ENCODE measurements at places on chromosomes 16 and 17.

DNA sequence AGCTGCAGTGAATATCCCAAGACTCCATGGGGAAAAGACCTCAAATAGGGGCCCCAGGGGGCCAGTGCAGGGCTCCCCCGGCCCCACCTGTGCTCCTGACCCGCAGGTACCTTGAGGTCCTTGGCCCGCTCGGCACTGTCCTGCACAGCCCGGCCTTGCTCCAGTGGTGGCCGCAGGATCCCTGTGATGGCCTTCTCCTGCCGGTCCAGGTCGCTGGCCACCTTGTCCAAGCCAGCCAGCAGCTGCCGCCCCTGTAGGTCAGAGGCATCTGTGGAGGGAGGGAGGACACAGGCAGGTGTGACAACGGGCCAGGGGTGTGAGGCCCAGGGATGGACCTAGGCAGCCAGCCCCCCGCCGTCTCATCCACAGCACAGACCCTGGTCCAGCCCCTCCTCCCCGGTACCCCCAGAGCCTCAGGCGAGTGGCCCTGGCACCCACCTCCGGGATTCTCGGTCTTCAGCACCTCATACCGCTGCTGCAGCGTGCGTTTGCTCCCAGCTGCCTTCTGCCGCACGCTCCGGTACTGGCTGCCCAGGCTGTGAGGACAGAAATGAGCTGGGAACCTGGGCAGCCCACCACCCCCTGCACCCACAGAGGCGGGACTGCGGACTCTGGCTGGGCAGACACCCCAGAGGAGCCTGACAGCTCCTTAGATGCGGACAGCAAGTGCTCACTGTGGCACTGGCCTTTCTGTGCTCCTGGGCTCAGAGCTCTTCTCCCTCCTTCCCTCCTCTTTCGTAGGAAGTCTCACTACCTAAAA is 43.7 kb downstream of the PPL start:
- no peak for DNase-seq

DNA sequence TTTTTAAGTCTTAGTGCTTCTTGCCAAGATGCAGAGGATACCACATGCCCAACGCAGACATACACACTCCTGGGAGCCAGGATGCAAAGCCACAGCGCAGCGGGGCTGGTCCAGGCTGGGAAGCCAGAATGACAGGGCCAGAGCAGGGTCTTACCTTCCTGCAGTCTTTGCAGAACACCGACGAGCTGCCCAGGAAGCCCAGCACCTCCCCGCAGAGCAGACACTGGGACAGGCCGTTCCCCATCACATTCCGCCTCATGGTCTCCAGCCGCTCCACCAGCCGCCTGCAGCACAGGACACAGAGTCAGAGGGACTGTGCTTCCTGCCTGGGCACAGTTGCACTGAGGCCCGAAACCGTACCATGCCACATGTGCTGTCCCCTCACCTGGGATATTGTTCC is 33.3 kb downstream of the RPH3AL start:
- no peak for DNase-seq

DNA sequence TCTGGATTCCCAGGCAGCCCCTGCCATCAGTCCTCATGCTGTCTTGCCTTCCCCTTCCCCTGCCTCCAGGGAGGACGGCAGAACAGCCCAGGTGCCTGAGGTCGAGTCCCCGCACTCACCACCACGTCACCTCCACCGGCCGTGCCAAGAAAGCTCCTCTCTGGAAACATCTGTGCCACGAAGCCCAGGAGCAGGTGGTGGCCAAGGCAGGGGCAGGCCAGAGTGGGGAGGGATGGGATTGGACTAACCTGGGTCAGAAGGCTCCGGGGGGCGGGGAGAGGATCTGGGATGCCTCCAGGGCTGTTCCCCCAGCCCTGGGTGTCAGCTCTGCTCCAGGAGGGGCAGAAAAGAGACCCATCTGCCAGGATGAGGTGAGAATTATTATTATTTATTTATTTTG is 7.4 kb upstream of the DPEP1 start:
- DNase-seq = no peak

DNA sequence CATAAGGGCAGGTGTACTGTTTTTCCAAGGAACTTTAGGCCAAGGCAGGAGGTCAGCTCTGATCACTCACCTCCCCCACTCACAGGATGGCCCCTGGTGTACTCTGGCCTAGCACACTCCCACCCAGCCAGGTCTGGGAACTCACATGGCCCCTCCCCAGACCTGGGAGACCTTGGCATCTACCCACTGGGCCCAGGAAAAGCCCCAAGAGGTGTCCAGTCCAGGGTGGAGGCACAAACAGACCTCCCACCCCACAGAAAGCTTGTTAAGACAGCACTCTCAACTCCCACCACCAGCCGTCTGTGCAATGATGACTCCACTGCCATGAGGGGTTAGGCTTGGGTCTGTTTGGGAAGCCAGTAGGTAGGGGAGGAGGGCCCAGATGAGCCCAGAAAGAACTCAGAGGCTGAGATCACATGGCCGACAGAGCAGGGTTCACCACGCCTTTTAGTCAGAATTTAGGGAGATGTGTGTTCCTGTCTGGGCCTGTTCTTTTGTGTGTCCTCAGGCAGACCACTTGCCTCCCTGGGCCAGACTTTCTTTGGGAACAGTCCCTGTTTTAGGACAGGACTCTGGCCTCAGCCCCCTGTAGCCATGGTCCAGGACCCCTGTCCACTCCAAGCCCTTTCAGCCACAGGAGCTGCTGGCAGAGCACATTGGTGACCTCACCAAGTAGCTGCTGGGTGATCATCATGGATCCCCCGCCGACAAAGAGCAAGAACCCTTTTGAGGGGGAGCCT is 12.1 kb upstream of the CBFB start:
- no peak for DNase-seq

DNA sequence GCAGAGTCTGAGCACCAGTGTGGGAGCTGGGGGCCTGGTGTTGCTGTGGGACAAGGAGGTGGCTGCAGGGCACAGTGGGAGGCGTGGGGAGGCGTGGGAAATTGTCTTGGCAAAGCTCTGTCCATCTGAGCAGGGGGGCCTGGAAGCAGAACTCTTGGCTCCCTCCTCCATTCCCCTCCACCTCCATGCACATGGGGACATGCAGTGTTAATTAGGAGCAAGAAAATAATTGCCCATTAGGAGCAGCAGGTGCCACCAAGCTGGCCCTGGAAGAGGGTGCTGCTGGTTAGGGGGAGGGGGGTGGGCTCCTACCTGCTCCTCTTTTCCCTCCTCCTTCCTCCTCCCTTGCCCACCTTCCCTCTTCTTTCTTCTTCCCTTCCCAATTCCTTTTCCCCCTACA is 4.5 kb downstream of the TTYH2 start:
- DNase-seq = no peak

DNA sequence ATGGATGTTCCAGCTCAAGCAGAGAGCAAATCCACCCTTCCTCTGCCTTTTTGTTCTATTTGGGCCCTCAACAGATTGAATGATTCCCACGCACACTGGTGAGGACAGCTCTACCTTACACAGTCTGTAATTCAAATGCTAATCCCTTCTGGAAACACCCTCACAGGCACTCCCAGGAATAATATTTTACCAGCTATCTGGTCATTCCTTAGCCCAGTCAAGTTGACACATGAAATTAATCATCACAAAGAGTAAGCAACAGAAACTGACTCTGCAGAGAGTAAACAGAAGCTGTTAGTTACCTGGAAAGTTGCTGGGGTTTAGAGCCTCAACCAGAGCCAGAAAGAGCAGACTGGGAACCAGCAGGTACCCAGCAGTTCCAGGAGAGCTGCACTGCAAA is 75.5 kb upstream of the MMP2 start:
- DNase-seq = no peak

DNA sequence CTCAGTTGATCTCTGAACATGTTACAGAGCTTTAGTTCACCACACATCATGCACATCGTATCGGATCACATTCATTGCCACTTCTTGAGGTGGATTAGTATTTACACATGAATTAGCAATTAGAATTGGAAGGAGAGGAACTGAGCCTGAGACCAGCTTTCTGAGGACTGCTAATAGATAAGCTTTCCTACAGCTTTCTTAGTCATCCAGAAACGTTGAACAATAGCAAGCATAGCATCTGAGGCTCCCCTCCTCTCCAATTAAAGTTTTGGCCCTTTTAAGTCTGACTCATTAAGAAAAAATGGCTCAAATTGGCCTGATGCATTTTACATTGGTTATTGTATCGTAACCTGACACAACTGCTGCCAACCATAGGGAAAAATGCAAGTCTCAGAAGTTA is 1130.4 kb downstream of the CDH8 start:
- no peak for DNase-seq

DNA sequence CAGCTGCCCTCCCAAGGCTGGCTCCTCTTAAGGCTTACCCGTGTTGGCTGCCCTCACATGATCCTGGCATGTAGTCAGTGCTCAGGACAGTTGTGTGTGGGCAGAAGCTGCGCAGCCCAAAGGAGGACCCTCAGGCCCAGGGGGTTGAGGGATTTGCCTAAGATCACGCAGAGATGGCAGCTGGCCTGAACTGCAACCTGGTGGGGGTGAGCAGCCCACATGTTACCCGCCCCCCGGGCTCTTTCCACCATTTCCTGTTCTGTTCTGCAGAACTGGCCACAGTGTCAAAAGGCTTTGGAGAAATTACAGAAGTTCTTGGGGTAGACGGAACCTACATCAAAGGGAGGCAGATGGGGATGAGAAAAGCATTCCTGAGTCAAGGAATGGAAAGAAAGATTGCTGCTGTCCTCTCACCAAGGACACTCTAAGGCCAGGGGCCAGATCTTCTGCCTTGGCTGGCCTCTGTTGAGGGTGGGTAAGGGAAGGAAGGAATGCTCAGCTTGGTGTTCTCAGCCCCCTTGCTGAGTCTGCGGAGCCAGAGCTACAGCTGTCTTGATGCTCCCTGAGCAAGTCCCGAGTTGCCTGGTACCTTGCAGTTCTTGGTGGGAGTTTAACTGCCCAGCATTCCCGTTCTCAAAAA is 53.0 kb downstream of the EPN2 start:
- no peak for DNase-seq

DNA sequence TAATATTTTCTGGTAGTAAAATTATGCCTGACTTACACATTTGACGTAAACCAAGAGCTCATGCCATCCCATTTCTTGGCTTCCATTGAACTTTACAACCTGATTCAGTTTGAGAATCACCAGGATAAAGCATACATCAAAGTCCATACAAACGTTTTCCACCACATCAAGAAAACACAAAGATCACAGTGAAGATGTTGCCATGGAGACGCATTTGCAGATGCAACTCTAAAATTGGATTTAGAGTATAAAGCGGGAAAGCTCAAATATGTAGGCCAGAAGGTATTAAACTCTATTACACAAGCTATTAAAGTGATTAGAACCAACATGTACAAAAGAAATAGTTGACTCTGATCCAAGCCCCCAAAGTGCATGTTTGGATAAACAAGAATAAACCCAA is 10.4 kb downstream of the C16orf46 start:
- DNase-seq = no peak

GRCh38 chr17:68777243-68777855 is 176.2 kb upstream of the FAM20A start:
- peak; percentile 70 for DNase-seq

DNA sequence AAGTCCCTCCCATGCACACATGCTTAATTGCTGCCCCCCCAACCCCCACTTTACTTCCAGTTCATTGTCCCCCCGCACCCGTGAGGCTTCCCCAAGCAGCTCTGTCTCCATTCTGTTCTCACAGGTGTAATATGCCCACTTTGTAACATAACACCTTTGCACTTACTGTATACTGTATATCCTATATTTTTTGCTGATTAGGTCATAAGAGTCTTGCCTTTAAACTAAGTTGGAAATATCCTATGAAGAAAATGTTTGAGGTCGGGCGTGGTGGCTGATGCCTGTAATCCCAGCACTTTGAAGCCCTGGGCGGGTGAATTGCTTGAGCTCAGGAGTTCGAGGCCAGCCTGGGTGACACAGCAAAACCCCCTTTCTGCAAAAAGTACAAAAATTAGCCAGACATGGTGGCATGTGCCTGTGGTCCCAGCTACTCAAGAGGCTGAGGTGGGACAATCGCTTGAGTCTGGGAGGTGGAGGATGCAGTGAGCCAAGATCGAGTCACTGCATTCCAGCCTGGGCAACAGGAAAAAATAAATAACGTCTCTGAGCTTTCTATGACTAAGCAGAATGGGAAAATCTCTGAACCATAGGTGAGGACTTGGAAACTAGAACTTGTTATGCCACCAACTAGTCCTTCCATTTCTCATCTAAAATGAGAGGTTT is 76.1 kb downstream of the TNRC6C start:
- DNase-seq = no peak
